T-helper 9 cell (primary cell): ENCODE measurements at places on chromosomes 3 and 15.

GRCh38 chr3:105448338-105448982 is 81.8 kb downstream of the ALCAM start:
- no peak for DNase-seq

GRCh38 chr3:46070595-46071093 is 43.4 kb upstream of the XCR1 start:
- DNase-seq, result no peak

DNA sequence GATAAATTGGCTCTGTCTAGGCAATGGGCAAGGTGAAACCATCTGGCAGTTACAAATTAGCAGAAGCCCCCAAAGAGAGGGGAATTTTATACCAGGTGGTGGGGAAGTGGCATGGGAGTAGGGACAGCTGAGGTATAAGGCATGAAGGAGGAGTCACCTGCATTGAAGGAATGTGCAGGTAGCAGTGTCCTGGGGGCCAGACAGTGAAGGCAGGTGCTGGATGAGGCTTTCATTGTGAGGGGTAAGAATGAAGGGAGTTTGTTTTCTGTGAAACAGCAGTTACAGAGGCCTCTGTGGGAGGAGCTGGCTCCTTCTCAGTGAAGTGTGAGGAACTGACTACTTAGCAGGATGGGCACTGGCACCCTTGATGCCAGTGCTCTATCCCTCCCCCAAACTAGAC is 19.1 kb upstream of the PXYLP1 start:
- DNase-seq, result no peak

DNA sequence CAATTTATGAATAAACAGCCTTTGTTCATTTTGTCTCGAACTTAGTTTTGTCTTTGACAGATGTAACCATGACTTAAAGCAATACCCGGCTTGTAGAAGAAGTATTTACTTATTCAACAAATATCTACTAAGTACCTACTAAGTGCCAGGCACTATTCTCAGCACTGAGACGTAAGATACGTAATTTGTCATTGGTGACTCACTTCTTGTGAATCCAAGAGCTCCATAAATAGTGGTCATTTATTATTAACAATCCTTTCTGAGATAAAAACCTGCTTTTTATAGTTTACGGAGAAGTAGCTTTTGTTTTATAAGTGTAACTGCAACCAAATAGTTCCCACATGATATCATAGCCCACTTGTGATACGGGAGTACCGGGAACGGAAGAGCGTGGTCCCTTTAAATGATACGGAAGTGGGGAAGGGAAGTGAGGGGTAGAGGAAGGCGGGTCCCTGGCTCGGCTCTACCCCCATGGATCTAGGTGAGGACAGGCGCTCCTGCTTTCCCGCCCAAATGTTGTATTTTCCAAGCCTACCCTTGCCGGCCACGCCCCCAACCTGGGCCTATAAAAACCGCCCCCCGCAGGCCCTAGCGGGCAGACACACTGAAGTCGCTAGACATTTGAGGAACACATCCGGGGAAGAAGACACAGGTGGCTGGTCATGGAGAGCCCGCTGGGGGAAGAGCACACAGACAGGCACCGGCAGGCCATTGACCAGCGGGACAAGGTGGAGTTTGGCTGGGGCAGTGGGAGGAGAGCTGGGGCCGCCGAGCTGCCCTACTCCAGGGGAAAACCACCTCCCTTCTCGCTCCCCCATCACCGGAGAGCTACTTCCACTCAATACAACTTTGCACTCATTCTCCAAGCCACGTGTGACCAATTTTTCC is at the start of gene SAMMSON:
Gene SAMMSON (plus strand): TSS at position 594 of the 888 bp plus-strand sequence.
- no peak for DNase-seq

GRCh38 chr3:81788610-81789009 is 27.2 kb upstream of the GBE1 start:
- no peak for DNase-seq

DNA sequence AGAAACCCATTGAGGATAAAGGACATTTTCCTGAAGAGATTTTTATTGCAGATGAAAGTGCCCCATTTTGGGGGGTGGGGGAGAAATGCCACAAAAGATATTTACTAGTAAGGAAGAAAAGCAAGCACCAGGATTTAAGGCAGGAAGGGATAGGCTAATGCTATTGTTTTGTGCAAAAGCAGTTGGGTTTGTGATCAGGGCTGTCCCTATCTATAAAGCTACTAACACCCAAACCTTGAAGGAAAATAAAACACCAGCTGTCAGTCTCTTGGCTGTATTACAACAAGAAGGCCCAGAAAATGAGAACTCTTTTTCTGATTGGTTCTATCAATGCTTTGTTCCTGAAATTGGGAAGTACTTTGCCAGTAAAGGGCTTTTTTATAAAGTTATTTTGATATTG is 56.0 kb downstream of the CD200 start:
- DNase-seq, result no peak

GRCh38 chr3:135454890-135455289 is 510.6 kb upstream of the PPP2R3A start:
- DNase-seq, result no peak

DNA sequence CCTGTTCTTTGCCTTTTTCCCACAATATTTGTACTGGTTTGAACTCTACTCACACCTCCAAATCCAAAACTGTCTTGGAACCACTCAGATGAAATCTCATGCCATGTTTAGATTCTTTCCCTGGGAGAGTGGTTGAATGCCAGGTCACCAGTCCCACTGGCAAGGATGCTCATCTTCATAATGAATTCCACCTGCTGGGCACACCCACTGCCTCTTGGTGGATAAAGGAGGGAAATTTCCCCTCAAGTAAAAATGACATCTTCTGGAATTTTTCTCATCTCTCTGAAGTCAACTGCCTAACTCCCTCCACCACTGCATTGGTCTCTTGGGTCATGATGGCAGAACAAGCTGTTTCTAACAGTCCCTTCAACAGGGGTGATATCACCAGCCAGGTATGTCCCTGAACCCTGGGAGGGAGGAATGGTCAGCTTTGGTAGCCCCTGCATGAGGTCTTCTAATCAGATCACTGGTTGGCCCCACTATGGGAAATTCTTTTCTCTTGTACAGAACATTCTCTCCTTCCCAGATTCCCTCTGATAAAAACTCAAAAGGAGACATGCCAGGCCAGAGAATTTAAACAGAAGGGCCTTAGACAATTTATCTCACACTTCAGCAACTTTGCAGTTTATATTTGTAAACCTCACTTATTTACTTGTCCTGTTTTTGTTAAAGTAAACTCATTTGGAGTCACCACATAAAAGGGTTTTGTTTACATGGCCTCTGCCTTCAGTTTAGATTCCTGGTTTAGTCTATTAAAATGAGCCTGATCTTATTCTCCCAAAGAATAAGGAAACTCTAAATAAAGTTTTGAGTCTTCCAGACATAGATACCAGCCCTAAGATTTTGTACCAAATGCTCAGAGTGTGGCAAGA is 143.4 kb downstream of the WNT5A start:
- DNase-seq, result no peak

DNA sequence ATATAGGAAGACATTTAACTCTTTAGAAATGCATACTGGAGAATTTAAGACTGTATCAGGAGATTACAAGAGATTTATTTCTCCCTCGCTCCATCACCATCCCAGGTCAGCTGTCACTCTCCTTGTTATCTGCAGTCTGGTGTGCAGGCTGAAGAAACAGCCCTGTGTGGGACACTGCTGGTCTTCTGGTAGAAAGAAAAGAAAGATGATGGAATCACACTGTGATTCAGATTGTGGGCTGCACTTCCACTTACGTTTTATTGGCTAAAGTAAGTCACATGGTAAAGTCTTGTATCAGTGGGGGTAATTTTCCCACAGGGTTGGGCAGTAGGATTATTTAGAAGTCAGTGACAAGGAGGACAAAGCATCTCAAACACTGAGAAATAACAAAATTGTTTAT is 18.1 kb upstream of the ATP1B3 start:
- no peak for DNase-seq

GRCh38 chr15:56052395-56053045 is 59.1 kb upstream of the NEDD4 start:
- no peak for DNase-seq
